NCI-H1694 (cell line): ENCODE measurements at places on chromosomes 4 and X.

DNA sequence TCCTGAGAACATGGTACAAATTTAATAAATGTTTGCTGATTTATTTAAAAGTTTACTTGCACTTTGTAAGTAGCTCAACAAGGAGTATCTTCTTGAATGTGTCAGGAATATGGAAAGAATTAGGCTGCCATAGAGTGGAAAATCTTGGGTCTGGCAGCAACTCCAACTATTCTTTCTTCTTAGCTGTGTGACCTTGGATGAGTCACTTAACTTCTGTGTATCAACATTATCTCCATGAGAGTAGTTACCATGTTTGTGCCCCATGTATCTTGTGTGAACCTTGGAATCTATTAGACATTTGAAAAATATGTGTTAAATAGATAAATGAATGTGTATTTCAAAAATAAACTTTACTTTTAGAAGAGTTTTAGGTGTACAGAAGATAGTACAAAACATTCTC is 348.8 kb downstream of the GBA3 start:
- DNase-seq: no peak

DNA sequence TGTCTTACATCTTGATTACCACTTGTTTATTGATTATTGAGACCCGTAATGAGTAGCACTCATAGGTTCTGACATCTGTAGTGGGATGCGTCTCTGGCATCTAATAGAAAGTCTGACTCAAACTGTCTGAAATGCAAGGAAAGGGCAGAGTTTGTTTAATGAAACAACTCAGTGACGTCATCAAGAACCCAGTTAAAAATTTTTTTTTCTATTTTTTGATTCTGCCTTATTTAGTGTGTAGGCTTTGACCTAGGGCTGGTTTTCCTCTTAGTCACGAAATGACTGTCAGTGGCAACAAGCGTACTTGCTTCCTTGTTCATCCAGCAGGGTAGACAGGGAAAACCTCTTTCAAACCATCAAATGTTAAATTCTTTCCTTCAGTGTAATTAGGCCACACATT is 3.1 kb upstream of the CDKL5 start:
- no peak for DNase-seq

DNA sequence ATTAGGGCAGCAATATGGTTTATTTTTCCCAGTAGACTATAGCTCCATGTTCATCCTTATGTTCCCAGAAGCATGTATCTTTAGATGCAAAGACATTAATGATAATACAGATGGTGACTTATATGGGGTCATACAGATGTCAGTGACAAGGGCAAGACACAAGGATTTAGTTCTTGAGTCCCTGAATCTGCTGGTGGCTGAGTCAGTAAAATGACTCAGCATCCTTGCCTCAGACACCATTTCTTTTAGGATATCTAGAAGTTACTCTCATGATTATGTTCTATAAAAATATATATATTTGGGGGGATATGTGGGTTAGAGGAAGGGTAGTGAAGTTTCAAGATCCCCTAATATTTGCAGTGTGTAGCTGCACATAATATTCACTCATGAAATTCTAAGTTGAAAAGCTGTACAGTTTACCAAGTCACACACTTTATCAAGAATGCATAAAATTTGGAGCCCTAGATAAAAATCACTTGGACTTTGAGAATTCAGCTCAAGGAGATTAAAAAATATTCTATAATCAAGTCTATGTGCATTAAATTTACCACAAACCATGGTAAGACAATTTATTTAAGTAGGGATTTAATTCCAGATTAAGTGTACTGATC is 101.9 kb downstream of the LNX1 start:
- DNase-seq: no peak

GRCh38 chrX:22968494-22968893 is 31.3 kb upstream of the DDX53 start:
- DNase-seq: no peak

DNA sequence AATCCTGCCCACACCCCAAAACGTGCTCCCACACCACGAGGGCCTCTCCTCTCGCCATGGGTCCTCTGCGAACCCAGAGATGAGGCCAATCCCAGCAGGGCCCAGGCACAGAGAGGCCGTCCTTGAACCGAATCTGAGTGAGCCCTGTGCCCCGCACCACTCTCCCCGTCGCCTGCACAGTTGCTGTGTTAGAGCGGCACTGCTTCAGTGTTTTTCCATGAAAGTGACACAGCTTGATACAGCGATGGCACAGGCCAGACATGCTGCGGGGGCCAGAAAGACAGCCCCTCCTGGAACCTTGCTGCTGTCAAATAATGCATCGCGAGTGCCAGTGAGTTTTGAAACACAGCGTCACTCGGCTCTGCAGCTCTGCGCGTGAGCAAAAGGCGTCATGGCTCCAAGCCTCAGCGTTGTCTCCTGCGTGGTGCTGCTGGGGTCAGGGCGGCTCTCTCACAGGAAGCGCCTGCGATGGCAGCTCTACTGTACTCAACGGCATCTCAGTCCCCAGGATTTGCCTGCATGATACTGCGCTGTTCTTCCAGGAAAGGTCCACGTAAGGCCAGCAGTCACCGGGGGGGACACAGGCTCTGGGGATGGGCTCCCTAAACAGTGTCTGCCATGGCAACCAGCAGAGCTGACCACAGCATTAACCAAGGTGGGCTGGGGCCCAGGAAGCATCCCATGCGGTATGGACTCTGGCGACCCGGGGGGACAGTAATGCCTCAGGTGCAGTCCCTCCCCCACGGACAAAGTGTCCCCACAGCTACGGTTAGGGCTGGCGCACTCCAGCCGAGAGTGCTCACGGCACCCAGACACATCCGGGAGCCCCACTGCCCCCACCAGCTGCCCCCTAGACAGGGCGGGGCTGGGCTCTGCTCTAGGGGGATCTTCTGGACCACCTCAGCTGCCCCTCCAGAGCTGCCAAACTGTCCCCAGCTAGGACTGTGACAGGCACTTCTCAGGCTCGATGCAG is 63.1 kb downstream of the ACOX3 start:
- no peak for DNase-seq

DNA sequence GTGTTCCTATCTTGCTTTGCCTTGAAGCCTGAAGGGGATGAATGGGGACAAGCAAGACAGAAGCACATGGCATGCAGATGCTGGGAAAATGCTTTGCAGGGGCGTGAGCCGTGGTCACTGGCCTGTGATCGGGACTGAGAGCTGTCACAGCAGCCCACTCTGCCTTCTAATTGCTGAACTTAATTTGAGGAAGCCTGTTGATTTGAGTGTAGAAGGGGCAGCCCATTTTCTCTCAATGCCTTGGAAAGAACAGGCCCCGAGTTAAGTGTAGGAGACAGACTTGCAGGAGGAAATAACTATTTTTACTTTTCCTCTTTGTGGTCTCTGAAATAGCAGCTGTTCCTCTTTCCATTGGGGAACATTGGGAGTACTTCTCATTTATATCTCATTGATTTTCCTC is 26.1 kb upstream of the TBC1D1 start:
- no peak for DNase-seq

DNA sequence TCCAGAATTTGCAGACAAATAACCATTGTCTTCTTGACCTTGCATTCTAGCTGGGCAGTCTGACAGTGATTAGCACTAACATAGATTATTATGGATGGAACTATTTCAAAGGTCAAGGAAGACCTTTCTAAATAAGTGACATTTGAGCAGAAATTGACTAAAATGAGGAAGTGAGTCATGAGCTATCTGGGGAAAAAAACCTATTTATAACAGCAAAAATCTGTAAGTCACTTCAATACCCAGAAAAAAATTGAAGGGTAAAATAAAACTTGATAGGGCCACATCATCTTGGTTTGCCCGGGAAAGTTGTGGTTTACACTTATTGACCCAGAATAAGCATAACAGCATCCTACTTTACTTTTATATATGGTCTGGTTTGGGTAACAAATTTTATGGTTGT is 414.6 kb upstream of the HS3ST1 start:
- no peak for DNase-seq

DNA sequence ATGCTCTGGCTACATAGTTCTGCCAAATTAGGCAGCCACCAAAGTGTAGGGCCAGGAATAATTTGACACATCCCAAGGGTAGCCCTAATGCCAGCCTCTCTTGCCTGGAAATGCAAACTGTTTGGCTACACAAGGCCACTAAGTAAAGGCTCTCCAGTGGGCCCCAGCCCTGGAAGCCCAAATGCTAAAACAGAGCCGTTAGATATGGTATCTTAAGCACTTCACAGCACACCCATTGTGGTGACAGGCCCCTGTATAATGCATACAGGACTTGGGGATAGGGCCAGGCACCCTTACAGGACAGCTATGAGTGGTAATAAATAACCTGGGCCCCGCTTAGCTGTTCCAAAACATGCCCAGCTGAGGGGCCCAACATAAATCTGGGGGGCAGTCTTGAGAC is 623.9 kb downstream of the BCOR start:
- DNase-seq: no peak

DNA sequence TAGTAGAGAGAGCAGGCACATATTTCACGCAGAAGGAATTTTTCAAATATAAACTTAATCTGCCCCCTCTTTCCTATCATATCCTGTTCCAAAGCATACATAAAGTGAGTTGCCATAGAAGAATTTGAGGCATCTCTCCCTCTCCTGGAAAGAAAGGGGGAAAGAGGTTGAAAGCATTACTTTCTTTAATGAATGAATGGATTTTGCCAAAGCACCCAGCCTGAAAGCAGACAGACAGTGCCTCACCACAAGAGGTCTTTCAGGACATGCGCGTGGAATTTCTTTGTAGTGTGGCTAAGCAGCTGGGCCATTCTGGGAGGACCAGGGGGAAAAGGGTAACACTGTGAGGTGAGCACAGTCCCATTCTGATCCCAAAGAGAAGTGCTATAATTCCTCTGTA is 651.4 kb downstream of the IQCM start:
- no peak for DNase-seq

GRCh38 chr4:149409555-149409962 is 406.1 kb downstream of the IQCM start:
- no peak for DNase-seq

GRCh38 chr4:163048447-163048846 is 118.2 kb downstream of the NAF1 start:
- DNase-seq: no peak

DNA sequence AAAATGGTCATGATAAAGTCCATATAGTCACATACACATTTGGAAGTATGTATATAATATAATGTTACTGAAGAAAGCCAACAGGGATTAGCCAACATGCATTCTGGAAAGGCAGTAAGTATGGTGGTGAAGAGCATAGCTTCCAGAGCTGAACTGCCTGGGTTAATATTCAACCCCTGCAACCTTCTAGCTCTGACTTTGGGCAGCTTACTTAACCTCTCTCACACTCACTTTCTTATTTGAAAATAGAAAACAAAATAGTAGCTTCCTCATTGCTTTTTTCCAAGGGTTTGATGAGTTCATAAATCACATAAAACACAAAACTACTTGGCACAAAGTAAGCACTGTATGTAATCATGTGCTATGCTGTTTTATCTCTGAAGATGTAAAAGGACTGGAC is 216.4 kb downstream of the CHIC2 start:
- no peak for DNase-seq

- no peak for DNase-seq
Measured at GRCh38 chr4:145277011-145277410, 96.6 kb upstream of the OTUD4 start.

GRCh38 chrX:72203421-72203820 is 21.9 kb downstream of the PIN4 start:
- DNase-seq: no peak

DNA sequence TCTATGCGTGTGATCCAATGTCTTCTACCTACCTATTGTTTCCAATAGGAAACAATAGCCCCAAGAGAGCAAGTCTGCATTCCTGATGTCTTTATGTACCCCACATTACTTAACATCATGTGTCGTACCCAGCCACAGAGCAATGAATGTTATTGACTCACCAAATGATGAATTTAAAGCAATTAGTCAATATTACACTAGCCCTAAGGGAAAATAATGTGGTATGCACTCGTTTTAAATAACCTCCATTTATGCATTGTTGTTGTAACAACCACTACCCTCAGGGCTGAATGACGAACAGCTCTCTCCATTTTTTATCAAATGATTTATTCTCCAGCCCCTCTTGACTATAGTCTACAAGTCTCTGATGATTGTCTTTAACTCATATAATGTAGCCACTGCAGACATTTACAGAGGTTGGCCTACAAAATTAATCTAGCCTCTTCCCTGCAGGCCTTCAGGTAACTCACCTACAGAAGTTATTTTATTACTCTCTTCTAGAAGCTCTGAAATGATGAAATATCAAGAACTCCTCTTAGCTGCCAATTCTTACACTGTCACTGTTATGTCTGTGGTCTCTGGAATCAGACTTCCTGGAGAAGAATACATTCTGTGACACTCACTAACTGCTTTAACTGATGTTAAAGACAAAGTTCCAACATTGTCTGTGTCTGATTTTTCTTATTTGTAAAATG is 601.7 kb upstream of the GRIA3 start:
- no peak for DNase-seq

DNA sequence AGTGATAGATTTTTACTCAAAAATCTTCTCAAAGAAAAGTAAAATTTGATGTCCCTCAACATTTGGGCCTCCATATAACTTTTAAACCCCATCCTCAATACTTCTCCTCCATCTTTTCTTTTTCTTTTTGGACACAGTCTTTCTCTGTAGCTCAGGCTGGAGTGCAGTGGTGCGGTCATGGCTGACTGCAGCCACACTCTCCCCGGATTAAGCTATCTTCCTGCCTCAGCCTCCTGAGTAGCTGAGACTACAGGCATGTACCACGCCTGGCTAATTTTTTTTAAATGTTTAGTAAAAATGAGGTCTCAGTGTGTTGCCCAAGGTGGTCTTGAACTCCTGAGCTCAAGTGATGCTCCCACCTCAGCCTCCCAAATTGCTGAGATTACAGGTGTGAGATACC is 33.1 kb downstream of the KDM6A start:
- DNase-seq: no peak

DNA sequence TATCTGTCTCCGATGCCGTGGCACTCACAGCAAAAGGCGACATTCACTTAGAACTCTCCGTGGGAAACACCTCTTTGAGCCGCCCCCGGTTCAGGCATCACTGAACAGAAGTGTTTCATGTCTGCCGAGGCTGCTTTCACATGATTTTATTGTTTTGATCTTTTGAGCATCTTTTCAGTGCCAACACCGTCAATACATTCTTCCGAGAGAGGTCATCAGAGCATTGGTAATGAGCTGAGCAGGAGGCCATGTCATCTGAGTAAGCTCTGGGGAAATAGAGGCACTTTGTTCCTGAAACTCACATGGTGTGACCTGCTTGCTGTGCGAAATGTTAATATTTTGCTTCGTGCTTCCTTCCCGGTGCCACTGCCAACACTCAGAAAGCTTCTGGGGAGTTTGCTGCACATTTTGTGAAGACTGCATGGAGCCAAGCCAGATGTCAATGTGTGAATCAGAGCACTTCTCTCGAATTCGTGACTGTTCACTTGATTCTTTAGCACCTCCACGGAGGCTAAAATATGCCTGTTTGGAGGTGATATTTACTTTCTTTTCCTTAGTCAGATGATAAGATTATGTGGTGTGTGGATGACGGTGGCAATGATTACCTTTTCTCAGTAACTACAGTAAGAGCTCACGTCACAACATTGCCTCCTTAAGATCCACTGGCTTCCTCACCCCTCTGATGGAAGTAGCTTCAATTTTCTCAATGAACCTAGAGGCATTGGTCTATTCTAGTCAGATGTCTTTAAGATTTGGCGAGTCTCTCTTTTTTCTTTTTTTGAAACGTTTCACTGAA is 222.3 kb upstream of the HS3ST1 start:
- no peak for DNase-seq
